IMR-90 (cell line): ENCODE measurements at places on chromosomes 1 and 21. TPM values are rescaled to one million over a fixed set of nuclear protein-coding genes. Genes with fewer than 3 reads are reported as not detected.
A peak's percentile ranks its signal among the peaks of the same experiment; 100 is the strongest.

DNA sequence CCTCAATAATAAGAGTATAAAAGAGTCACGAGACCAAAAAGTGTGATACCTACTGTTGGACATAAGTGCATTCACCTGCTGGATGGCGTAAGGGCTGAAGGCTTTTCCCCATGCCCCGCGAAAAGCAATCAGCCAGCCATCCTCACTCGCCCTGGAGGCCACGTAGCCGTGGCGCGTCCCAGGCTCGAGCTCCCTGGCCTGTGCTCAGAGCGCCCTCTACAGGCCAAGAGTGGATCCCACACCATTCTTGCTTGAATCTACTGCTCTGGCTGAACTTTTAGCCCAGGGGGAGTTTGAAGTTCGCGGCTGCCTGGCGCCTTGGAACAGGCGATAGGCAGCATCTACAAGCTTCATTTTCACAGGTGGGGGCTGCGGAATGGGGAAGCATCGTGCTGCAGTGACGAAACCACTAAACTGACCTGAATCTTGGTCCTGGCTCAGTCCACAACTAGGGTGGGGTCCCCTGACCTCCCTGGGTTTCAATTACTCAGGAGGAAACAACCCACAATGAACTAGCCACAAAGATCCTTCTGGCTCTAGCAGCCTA is 70.3 kb upstream of the SERBP1 start:
- DNase-seq: peak; percentile 74
- H3K36me3 ChIP-seq: no peaks in the 10 kb centered on the region
- peaks cover 14% of the 10 kb centered on the region for H3K27me3 ChIP-seq
- H3K4me1 ChIP-seq: no peaks in the 10 kb centered on the region
- H3K4me3 ChIP-seq: no peak overlapping the region
- H3K27ac ChIP-seq: no peak overlapping the region

DNA sequence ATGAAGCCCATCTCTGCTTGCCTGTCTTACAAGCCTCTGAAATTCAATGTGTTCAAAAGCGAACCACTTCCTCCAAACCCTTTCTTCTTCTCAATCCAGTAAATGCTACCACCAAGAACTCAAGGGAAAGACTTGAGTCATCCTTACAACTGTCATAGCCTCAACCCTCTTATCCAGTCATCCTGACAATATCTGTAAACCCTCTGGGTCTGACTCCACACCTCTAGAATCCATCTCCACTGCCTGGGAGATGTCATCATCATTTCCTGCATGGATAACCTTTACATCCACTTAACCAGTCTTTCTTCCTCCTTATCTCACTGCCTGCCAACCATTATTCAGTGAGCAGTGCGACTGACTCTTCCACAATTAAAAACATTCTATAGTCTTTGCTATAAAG is 441.1 kb downstream of the SETD4 start:
- H3K27me3 ChIP-seq: no peaks in the 10 kb centered on the region
- no peaks in the 10 kb centered on the region for H3K36me3 ChIP-seq
- H3K4me1 ChIP-seq: peaks cover 5% of the 10 kb centered on the region
- no peak overlapping the region for H3K27ac ChIP-seq
- H3K4me3 ChIP-seq: no peak overlapping the region
- DNase-seq: peak; percentile 93

Gene PARK7
- total RNA-seq: 207 and 384 TPM in 2 replicates

DNA sequence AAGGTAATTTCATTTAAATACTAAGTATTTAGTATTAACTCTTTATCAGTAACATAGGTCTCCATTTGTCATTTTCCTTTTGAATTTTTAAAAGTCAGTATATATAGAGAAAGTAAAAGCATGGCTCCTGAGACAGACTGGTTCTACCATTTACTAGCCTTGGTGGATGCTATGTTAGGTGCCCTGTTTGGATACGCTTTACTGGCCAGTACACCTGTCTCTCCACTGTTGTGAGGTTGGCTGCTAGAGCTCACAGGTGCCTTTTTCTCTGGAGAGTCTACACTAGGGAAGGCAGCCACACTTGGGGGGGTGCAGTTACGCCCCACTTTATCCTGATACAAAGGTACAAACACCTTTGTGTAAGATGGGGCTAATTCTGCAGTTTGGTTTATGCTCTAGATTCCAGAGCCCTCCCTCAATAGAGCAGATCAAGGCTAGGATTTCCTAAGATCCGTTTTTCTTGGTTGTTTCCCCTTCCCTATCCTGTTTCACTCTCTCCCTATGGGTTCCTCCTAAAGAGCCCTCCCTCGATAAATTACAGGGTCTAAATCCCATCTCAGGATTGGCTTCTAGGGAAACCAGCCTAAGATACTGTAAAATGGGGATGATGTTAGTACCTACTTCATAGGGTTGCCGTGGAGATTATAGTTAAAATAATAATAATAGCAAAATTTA is 5.6 kb upstream of the GPSM2 start:
- no peaks in the 10 kb centered on the region for H3K36me3 ChIP-seq
- H3K4me1 ChIP-seq: no peaks in the 10 kb centered on the region
- no peak overlapping the region for H3K4me3 ChIP-seq

GRCh38 chr1:41583658-41584547 is 99.4 kb upstream of the EDN2 start:
- no peak overlapping the region for H3K27ac ChIP-seq
- DNase-seq: no peak
- H3K4me3 ChIP-seq: no peak overlapping the region
- no peaks in the 10 kb centered on the region for H3K27me3 ChIP-seq
- no peaks in the 10 kb centered on the region; the same call in 1 of the 2 replicates for H3K36me3 ChIP-seq

Gene RCAN3
- total RNA-seq: 5.9 and 8.6 TPM in 2 replicates

- H3K36me3 ChIP-seq: no peaks in the 10 kb centered on the region
- H3K4me3 ChIP-seq: no peak overlapping the region
- H3K4me1 ChIP-seq: peaks cover 4% of the 10 kb centered on the region; the same call in 1 of the 2 replicates
- H3K27ac ChIP-seq: peak overlapping the region; percentile 64
- DNase-seq: peak; percentile 88
Measured at GRCh38 chr1:56866656-56867055, 12.1 kb downstream of the C8A start.

DNA sequence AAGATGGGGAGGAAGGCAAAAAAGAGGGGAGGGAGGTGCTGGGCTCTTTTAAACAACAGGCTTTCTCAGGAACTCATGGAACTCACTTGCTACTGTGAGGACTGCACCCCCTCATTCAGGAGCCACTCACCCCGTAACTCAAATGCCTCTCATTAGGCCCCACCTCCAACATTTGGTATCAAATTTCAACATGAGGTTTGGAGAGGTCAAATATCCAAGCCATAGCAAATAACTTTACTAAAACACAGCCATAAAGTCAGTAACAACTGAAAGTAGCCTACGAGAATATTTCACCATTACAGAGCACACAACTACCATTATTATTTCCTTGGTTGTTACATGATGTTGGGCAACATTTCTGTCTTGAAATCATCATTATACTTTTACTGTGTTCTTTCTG is 13.1 kb upstream of the DMRTB1 start:
- H3K36me3 ChIP-seq: no peaks in the 10 kb centered on the region
- no peak for DNase-seq
- no peaks in the 10 kb centered on the region for H3K27me3 ChIP-seq
- no peak overlapping the region for H3K4me3 ChIP-seq
- H3K27ac ChIP-seq: no peak overlapping the region

GRCh38 chr1:174999216-174999935 is 371 bp upstream of the CACYBP start:
- peaks cover 2% of the 10 kb centered on the region; the same call in 1 of the 2 replicates for H3K4me1 ChIP-seq
- H3K27ac ChIP-seq: peak overlapping the region; percentile 91
- H3K4me3 ChIP-seq: peak overlapping the region; percentile 96
- H3K36me3 ChIP-seq: no peaks in the 10 kb centered on the region
- no peaks in the 10 kb centered on the region for H3K27me3 ChIP-seq
- peak; percentile 99 for DNase-seq

GRCh38 chr1:36835696-36836095 is 198.6 kb downstream of the GRIK3 start:
- H3K4me1 ChIP-seq: no peaks in the 10 kb centered on the region
- no peaks in the 10 kb centered on the region for H3K27me3 ChIP-seq
- no peaks in the 10 kb centered on the region for H3K36me3 ChIP-seq
- H3K4me3 ChIP-seq: no peak overlapping the region
- no peak for DNase-seq
- no peak overlapping the region for H3K27ac ChIP-seq

DNA sequence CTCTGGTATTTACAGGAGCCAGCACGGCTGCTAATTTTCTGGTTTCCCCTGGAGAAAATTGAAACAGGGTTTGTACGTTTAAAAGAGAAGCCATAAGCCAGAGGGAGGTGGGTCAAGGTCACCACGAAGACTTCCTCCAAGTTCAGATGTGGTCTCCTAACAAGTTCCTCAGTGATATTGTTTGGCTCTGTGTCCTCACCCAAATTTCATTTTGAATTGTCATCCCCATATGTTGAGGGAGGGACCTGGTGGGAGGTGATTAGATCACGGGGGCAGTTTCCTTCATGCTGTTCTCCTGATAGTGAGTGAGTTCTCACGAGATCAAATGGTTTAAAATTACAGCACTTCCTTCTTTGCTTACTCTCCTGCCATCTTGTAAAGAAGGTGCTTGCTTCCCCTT is 295.4 kb upstream of the DAB1 start:
- no peak for DNase-seq
- H3K36me3 ChIP-seq: no peaks in the 10 kb centered on the region
- H3K4me1 ChIP-seq: no peaks in the 10 kb centered on the region

Gene MAN1C1
- total RNA-seq: 2.5 and 3.2 TPM in 2 replicates

GRCh38 chr1:90614872-90615271 is 102.2 kb downstream of the BARHL2 start:
- H3K4me3 ChIP-seq: no peak overlapping the region
- DNase-seq: no peak
- H3K27me3 ChIP-seq: no peaks in the 10 kb centered on the region
- H3K4me1 ChIP-seq: no peaks in the 10 kb centered on the region

GRCh38 chr1:118339400-118340124 is 154.5 kb upstream of the SPAG17 start:
- no peak overlapping the region for H3K4me3 ChIP-seq
- no peaks in the 10 kb centered on the region for H3K36me3 ChIP-seq
- H3K27ac ChIP-seq: no peak overlapping the region
- no peaks in the 10 kb centered on the region for H3K27me3 ChIP-seq
- no peaks in the 10 kb centered on the region for H3K4me1 ChIP-seq
- DNase-seq: no peak

- H3K27ac ChIP-seq: no peak overlapping the region
- no peak for DNase-seq
- no peaks in the 10 kb centered on the region for H3K36me3 ChIP-seq
- peaks cover 2% of the 10 kb centered on the region; the same call in 1 of the 2 replicates for H3K27me3 ChIP-seq
Measured at GRCh38 chr1:116988908-116989307, 12.7 kb upstream of the CD101 start.

DNA sequence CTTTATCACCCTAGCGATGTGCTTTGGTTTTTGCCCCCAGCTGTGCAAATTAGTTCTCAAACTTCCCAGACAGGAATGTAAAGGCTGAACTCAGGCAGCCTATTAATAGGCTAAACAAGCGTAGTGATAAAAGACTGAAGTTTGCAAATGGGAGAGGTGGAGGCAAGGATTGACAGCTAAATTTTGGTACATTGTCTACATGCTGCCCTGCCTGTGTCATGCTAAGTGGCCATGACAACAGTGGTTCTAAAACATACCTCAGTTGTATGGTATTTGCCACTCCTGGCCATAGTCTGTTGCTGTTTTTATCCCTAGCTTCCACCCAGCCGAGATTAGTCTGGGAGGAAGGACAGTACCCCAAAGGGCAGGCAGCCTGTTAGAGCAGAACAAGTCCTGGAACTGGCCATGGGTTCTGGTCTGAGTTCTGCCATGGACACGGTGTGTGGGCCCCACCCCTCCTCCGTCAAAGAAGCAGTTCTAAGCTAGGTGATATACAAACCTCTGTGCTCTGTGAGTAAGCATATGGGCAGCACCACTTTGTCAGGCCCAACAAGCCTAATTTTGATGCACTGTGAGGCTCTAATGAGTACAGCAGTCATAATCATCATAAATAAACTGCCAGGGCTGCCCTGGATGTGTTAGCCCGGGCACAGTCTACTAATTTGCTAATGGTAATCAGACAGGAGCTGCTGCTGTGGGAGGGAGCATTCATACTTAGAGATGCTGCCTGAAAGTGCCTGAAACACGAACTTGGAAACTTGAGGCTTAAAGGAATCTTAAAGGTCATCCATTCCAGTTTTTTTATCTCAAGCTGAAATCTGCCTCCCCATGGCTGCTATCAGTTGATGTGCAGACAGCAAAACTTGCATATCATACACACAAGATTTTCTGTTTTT is 177.1 kb downstream of the HHAT start:
- H3K36me3 ChIP-seq: no peaks in the 10 kb centered on the region
- H3K27ac ChIP-seq: no peak overlapping the region
- no peaks in the 10 kb centered on the region for H3K4me1 ChIP-seq
- H3K27me3 ChIP-seq: no peaks in the 10 kb centered on the region
- no peak overlapping the region for H3K4me3 ChIP-seq

DNA sequence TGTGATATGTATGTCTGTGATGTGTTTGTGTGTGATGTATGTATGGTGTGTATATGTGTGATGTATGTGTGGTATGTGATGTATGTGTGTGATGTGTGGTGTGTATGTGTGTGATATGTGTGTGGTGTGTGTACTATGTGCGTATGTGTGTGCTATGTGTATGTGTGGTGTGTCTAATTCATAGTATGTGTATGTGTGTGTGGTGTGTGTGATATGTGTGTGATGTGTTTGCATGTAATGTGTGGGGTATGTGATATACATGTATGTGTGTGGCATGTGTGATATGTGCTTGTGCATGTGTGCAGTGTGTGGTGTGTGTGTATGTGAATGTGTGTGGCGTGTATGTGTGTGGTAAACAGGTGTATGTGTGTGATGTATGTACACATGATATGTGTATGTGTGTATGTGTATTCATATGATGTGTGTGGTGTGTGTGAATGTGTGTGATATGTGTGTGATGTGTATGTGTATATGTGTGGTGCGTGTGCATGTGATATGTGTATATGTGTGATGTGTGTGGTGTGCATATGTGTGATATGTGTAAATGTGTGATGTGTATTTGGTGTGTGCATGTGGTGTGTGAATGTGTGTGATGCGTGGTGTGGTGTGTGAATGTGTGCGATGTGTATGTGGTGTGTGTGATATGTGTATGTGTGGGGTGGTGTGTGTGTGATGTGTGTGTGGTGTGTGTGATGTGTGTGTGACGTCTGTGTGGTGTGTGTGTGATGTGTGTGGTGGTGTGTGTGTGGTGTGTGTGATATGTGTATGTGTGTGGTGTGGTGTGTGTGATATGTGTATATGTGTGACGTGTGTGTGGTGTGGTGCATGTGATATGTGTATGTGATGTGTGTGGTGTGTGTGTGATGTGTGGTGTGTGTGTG is 8.0 kb upstream of the PCBP3 start:
- no peaks in the 10 kb centered on the region for H3K4me1 ChIP-seq
- no peak for DNase-seq
- H3K27me3 ChIP-seq: peaks cover 26% of the 10 kb centered on the region
- no peaks in the 10 kb centered on the region for H3K36me3 ChIP-seq

Gene SLAMF9
- 0.18 and 0.28 TPM in 2 replicates for total RNA-seq

GRCh38 chr21:25501462-25501861 is 105.8 kb downstream of the MRPL39 start:
- H3K4me1 ChIP-seq: no peaks in the 10 kb centered on the region
- DNase-seq: no peak
- no peak overlapping the region for H3K4me3 ChIP-seq
- no peaks in the 10 kb centered on the region for H3K36me3 ChIP-seq
- no peaks in the 10 kb centered on the region for H3K27me3 ChIP-seq
